Stimulated activated CD8-positive, alpha-beta memory T cell treated with anti-CD3 and anti-CD28 coated beads, Interleukin-7, amount 100 ng/mL, for 24 hours (primary cell): ENCODE measurements at places on chromosomes 4 and X.

DNA sequence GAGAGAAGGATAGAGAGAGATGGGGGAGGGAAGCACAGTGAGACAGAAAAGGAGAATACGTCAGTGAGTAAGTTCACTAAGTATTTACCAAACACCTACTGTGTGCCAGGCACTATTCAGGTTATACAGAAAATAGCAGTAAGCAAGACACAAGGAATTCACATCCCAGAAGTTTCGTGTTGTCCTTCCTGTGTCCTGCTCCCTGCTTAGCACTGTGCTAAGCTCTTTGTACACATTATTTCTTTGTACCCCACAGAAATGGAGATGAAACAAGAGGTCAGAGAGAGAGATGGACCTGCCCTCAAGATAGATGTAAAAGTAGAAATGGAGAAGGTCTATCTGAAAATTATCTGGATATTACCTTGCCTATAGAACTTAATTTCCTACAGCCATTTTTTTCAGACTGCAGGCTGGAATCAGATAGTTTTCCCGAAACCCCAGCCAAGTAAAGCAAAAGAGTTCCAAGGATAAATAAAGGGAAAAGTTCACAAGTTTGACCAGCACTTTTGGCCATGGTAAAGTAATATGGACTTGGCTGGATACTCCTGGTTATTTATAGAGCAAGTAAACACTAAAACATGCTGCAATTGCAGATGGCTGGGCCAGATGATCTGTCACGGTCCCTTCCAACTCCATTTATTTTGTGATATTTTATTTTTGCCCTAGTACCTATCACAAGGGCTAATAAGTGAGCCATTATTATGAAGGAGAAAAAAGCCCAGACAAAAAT, 353.7 kb upstream of the SLC7A11 start:
- no peak for DNase-seq

- DNase-seq = no peak
Observed at GRCh38 chrX:7133050-7133440, 14.5 kb upstream of the STS start.

DNA sequence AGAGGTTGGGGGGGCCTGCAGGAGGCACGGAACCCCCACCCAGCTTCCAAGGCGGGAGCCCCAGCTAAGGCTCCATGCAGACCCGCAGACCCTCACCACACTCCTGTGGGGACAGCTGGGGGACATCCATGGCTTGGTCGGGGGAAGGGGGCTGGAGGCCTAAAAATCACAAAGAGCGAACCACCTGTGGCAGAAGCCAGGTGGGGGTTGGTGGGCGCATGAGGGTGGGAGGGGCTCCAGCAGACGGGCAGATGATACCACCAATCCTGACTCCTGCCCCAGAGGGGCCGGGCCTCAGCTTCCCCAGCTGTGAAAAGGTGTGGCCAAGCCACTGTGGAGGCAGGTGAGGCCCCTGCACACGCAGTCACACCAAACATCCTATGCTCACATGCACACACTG, 111.6 kb downstream of the FAM53A start:
- no peak for DNase-seq

GRCh38 chrX:120671963-120672362, 42.1 kb upstream of the C1GALT1C1 start:
- DNase-seq = no peak

GRCh38 chrX:134006484-134007161, 21.2 kb upstream of the GPC3 start:
- no peak for DNase-seq

DNA sequence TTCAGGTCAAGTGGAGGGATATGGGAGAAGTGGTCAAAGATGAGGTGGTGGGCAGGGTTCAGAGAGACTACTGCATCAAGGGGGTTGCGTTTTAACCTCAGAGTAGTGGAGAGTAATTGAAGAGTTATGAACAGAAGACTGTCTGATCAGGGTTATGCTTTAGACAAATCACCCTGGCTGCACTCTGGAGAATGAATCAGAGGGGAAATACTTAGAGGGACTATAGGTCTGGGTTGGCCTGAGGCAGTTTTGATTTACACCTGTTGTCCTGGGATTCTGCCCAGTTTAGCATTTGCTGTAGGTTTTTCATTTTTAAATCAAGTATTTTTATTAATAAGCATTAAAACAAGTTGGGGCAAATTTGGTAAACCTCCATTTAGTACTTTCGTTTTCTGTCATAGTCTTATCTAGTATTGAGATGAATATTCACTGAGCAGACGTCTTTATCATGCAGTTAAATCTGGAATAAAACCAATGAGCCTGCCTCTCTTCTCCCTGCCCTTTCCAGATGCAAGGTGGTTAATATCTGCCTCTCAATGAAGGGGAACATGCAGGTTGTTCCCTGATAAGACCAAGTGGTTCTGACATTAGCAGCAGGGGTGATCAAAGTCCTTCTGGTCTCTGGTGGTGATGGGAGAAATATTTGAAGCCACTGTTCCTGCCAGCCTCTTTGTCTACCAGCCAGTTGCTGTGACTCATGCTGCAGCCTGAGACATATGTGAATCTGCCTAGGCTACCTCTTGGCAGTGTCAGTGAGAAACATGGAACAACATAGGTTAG, 116.0 kb upstream of the RPS6KA3 start:
- DNase-seq = no peak

DNA sequence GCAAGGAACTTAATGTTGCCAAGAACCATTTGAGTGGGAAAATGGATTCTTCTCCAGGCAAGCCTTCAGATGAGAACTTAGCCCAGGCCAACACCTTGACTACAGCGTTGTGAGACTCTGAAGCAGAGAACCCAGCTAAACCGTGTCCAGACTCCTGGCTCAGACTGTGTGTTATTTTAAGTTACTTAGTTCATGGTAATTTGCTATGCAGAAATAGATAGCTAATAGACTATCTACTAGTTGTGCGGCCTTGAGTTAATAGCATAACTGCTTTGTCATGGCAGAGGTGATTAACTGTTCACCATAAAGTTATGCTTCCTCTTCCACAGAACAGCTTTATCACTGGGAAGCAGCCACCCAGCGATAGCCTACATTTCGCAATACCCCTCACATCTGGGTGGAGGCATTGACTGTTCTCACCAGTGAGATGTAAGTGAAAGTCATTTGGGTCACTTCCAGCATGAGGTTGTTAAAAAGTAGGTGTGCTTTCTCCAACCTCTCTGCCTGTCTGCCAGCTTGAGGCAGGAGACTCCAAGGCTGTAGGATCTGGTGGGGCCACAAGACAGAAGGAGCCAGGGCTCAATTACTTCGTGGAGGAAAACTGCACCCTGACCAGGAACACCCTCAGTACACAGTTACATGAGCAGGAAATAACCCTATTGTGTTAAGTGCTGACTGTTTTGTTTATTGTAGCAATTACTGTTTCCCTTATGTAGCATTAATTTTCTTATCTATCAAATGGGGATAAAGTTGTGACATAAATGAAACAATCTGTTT, 94.2 kb downstream of the GPAT3 start:
- DNase-seq = no peak
